Erythroblast (primary cell): ENCODE measurements at places on chromosomes 3 and 15.

DNA sequence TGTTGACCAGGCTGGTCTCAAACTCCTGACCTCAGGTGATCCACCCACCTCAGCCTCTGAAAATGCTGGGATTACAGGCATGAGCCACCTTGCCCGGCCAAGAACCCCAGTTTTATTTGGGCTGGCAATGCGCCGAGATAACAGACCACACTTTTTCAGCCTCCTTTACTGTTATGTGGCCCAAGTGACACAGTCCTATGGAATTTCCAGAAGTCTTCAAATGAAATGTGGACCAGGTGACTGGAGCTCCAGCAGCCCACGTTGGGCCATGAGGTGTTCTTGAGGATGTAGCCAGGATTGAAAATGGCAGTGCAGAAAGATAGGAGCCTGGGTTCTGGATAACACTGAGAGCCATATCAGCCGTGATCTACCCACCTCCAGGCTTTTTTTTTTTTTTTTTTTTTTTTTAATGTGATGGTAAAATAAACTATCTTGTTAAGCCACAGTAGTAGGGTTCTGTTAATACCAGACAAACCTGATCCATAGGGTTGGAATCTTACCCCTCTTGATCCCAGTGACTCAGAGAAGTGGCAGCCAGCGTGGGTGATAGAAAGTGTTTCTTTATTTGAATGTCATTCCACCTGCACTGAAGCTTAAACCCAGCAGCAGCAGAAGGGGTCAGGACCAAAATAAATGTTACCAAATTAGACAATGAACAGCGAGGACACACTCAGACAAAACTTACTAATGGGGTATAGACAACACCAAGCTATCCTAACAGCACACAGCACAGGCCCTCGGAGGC, 55.6 kb downstream of the LHFPL4 start:
- no peak for DNase-seq

DNA sequence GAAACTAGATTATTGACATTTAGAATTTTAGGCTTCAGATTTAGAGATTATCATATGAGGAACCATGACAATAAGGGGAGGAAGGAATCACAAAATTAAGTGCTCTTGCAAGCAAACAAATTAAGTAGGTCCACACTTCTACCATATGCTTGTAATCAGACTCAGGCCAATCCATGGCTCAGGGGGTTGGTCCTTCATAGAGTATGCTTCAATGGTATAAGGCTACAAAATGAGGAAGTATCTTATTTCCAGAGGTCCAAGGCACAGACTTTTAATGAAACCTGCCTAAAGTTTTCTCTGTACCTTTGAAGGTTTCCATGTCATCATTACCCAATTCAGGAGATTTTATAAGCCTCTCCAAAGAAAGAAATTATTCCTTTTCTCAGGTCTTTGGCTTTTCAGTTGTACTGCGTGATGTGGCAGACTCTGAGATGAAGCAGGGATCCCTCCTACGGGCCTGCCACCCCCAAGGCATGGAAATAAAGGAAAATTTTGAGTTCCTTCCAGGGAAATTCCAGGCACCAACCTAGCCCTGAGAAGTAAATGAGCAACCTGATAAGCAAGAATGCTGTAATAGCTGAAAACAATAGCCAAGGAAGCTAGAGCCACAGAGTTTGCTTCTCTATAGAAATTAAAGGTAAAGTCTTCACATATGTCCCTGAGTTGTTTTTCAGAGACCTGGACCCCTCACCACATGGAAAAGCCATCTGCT, 36.3 kb downstream of the SERPINI2 start:
- DNase-seq: no peak

DNA sequence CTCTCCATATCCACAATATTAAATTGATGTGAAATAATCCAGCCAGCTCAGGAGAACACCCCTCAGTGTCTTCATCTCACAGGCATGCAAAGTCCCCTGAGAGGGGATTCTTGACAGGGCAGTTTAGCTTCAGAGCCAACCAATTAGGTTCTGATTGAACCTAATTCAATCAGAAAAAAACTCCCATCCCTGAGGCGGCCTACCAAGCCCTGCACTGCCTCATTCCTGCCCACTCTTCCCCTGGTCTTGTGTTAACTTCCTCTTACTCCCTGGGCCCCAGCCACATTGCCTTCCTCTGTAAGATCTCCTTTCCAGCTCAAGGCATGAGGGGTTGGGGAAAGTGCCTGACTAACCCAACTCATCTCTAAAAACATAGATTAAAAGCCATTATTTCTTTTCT, 46.1 kb downstream of the FRMD4B start:
- DNase-seq: no peak

DNA sequence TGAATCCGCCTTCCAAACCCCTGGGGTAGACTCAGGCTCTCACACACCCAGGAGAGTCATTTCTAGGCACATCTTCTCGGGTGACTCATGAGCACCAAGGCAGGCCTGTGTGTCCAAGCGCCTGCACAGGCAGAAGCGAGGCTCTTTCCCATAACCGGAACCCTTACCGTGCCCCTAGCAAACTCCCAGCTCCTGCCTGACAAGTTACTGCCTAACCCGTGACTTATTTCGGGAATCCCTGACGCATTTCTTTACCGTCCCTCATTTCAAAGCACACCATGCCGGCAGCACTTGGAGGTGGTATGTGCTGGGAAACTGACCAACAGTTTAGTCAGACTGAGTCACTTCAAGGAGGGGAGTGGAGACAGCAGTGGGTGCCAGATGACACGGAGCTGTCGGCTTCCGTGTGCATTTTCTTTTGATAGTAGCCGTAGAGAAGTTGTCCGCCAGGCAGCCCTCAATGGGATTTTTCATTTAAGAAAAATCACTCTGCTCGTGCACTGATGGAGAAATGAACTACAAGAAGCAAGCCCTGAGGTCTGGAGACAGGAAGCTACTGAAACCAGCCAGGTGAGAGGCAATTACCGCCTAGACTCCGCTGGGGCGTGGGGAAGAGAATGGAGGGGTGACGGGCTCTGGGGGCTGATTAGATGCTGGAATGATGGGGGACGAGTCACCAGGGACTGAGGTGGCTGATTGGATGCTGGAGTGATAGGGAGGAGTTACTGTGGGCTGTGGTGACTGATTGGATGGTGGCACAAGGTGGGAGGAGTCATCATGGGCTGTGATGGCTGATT, 17.3 kb upstream of the HRH1 start:
- no peak for DNase-seq

DNA sequence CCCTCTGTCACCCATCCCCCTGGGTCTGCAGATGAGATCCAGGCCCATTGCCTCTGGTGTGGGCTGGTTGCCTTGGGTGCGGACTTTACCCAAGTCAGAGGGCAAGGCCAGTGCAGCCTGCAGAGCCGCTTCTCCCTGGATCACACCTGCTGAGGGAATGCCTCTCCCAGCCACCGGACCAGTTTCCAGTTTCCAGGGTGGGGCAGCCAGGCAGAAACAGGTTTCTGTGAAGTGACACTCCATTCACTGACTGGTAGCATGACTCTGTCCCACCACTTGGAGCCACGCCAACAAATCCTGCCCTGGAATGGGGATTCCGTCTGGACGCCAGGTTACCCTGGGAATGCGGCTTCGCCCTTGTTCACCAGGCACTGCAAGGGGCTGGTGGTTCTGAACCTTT, 30.0 kb downstream of the PAQR5 start:
- DNase-seq: no peak

GRCh38 chr3:29454161-29454611, 173.3 kb downstream of the RBMS3 start:
- no peak for DNase-seq

- no peak for DNase-seq
Measured at GRCh38 chr15:93154666-93155065, 65.7 kb upstream of the RGMA start.

DNA sequence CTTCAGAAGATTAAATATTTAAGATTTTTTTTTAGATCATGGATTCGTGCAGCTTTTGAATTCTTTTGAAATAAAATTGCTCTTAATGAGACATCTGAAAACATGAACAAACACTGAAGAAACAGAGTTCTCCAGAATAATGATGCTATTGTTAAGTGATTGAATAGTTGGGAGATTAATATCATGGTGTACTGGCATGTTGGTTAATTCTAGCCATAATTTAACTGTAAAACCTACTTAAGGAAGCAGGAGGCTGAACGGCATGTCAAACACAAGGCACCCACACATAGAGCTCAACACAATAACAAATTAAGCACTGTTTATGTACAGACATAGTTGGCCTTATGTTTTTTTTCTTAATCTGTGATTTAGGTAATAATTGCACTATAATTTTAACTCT, 185.6 kb downstream of the RBMS3 start:
- no peak for DNase-seq

GRCh38 chr3:188772886-188773285, 398.9 kb upstream of the TPRG1 start:
- no peak for DNase-seq

DNA sequence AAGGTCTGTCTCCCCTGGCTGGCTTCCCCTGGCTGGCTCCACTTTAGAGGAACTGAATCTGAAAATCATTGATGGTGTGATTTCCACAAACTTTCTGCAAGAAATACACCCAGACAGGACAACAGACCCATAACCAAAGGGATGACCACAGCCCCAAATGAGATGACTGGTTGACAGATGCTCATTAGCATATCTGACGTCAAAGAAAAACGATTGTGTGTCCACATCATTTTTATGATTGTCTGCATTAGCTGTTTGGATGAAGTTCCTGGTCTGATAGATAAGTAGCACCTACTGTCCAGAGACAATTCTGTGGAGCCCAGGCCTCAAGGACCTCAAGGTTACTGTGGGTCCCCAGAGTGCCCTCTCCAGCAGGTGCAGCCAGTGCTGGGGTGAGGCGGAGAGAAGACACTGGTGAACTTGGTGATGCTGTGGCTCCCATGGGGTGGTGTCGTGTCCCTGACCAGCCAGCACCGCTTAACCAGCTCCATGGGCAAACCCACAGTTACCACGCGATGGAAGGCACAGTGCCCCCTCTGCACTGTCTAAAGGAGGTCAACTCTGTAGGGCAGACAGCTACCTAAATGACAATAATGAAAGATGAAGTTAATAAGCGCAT, 127.4 kb downstream of the NSMCE3 start:
- DNase-seq: no peak

- no peak for DNase-seq
Measured at GRCh38 chr15:67186688-67187087, 67.8 kb downstream of the AAGAB start.

DNA sequence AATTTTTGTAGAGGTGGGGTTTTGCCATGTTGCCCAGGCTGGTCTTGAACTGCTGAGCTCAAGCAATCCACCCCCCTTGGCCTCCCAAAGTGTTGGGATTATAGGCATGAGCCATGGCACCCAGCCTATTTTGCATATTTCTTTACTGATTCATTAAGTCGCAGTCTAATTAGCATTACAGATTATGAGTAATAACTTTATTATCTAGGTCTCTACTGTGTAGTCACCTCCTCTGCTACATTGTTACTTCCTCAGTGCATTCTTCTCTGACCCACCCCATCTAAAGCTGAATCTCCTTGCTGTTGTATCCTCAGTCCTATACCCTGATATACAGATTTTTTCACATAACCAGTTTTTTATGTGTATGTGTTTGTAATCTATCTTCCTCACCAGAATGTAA, 61.7 kb downstream of the TFDP2 start:
- no peak for DNase-seq

DNA sequence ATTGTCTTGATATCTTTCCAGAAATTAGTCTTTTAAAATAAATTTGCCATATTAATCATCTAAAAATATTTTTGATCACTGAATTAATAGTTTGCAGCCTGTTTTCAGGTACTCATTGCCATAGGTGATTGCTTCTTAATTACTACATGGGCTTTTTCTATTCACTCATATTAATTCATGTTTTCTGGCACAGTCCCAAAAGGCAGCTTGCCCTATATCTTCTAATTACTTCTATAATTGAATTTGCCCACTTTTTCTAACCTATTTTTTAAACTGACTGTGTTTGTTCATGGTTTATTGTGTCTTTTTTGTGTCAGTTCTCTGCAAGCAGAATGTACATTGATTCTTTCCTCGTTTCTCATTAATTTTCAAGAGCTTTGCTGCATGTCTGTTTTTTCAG, 85.7 kb upstream of the SOX2 start:
- DNase-seq: no peak

DNA sequence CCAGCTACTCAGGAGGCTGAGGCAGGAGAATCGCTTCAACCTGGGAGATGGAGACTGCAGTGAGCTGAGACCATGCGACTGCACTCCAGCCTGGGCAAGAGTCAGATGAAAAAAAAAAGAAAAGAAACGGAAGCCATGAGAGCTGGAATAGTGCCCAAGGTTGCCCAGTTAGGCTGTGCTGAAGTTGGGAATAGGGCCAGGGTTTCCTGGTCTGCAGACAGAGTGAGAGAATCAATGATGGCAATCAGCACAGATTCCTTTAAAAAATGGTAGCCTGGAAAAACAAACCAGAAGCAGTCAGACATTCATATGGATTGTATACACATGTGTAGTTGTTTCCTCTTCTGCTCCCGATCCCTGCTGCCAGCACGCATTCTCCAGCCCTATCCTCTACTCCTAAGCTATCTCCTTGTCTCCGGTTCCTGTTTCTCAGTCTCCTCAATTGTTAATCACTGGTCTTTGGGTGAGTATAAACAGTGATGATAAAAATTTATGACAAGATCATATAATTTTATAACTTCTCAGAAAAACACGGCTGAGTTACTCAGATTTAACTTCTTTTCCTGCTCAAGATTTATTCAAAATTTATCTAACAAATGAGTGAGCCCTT, 316.2 kb upstream of the UMPS start:
- DNase-seq: no peak

DNA sequence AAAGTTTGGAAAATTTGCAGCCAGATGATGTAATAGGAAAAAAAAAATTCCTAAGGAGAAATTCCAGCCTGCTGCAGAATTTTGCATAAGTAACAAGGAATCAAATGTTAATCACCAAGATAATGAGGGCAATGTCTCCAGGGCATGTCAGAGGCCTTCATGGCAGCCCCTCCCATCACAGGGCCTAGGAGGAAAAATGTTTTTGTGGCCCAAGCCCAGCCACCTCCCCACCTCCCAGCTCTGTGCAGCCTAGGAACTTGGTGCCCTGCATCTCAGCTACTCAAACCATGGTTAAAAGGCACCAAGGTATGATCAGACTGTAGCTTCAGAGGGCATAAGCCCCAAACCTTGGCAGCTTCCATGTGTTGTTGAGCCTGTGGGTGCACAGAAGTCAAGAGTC, 704.7 kb upstream of the ROBO1 start:
- DNase-seq: no peak

DNA sequence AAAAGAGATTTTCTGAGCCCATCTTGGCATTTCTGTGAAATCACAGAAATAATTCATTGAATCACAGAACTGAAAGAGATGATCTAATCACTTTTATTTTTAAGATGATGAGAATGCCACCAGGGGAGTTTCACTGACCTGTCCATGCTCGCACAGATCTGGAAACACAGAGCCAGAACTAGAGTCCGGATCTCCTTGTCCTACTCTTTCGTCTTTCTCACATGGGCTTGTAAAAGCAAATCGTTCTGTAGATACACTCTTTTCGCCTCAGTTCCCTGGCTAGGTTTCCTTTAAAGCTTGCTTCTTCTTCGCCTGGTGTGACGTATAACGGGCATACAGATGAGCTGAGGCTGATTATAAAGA, 122.5 kb upstream of the SPRED1 start:
- no peak for DNase-seq

- DNase-seq: no peak
Measured at GRCh38 chr15:93557696-93558095, 468.7 kb upstream of the RGMA start.
